SW480 (cell line): ENCODE measurements at places on chromosomes 5 and 9.
A peak's percentile ranks its signal among the peaks of the same experiment; 100 is the strongest.

DNA sequence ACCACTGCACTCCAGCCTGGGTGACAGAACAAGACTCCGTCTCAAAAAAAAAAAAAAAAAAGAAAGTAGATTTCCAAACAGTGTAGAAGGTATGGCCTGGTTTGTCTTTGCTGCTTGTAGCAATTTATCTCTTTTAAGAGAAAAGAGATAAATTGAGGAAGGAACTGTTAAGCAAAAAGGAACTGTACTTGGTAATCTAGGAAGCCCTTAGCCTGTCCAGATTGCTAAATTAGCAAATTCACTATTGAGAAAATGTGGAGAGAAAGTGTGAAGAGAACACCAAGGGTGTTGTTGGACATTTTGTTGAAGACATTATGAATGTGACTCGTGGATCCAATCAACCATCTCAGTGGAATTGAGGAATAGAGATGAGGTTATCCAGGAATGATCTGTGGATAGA is 13.0 kb upstream of the SUSD3 start:
- no peak for DNase-seq

DNA sequence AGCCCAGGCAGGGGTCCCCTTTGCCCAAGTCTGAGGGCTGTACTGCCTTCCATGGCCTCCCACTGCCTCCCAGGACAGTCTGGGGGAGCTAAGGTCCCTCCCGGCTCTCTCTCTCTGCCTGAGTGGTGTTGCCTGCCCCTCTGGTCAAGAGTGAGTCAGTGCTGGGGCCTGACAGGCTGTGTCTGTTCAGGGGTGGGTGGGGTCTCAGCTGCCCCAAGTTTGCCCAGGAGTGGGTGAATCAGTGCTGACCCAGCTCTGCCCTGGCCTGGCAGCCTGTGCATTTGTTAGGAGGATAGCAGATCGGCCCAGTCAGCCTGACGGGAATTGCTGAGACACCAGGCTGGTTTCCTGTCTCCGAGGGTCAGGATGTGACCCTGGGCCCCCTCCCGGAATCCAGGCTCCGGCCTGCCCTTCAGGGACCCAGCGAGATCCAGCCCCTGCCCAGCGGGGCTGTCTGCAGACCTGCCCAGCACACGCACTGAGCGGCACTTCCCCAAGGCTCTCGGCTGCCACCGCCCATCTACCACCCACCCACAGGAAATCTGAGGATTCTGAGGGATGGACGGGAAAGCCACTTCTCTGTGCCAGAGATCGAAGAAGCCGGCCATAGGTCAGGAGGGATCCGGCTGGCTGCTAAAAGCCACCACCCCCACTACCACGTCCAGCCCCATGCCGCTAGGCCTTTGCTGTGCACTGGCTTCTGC is 15.9 kb downstream of the ENG start:
- peak; percentile 25 for DNase-seq

- no peak for DNase-seq
These were observed 2050.7 kb upstream of the WWC1 start for GRCh38 chr5:166240705-166241104.

DNA sequence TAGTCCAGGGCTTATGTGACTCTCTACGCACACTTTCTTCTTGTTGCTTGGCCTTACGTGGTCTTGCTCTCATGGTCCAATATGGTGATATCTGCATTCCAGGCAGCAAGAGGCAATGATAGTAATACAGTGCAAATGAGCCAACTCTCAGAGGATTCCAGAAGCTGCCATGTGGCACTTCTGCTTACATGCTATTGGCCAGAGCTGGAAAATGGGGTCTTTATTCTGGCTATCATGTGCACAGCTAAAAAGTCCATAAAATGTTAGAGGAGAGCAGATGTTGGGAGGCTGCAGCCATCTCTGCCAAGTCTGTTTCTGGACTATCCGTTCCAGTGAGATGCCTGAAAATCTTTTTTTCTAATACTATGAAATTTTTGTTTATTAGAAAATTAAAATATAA is 2.9 kb upstream of the SEPTIN8 start:
- no peak for DNase-seq

- no peak for DNase-seq
These were observed 96.4 kb downstream of the ACTL7B start for GRCh38 chr9:108759399-108759798.

DNA sequence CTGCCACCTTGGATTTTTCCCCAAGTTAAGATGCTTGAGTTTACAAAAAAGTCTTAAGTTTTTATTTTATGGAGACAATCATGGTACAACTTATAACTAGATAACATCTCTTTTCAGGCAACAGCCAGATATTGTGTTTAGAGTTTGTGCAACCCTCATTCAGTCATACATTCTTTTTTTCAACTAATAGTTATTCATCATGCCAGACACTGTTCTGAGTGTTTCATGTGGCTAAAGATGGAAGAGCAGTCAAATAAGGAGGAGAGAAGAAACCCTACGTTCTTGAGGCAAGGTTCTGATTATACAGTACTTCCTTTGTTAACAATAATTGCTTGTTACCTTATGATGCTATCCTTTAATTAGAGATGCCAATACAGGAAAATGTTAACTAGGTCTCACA is 42.1 kb upstream of the ZNF462 start:
- no peak for DNase-seq

DNA sequence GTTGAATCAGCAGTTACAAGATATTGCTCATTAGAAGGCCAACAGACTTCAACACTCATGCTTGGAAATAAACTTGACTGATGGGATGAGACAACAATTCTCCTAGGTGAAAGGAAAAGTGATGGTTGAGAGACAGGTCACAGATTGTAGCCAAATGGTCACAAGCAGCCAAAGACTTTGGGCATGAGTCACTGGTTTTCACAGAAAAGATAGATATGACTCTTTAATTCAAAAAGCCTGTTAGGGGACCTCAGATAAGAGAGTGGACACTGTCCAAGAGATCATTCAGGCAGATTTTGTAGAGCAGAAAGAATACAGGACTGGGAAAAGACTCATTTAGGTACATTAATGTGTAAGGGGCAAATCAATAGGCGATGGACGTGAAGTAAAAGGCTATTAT is 982.5 kb downstream of the MAT2B start:
- no peak for DNase-seq

DNA sequence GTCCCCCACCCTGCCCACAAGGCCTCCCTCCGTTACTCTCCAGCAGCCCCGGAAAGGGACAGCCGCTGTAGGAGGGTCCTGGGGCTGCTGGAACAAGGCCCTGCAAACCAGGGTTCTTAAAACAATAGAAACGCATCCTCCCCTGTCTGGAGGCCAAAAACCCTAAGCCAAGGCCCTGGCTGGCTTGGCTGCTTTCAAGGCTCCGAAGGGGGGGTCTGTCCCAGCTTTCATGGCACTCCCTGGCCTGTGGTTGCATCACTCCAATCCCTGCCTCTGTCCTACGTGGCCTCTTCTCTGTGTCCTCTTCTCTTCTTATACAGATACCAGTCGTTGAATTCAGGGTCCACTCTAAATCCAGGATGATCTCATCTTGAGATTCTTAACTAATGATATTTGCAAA is 7.4 kb upstream of the UBAC1 start:
- no peak for DNase-seq

- DNase-seq: no peak
These were observed 132.0 kb downstream of the TRIM32 start for GRCh38 chr9:116819116-116819515.

- no peak for DNase-seq
These were observed 108.4 kb upstream of the ALDH1B1 start for GRCh38 chr9:38284039-38284575.

GRCh38 chr5:127813633-127814587 is 110.7 kb downstream of the CCDC192 start:
- DNase-seq: no peak

- no peak for DNase-seq
These were observed 14.1 kb upstream of the SPARC start for GRCh38 chr5:151700820-151701219.

DNA sequence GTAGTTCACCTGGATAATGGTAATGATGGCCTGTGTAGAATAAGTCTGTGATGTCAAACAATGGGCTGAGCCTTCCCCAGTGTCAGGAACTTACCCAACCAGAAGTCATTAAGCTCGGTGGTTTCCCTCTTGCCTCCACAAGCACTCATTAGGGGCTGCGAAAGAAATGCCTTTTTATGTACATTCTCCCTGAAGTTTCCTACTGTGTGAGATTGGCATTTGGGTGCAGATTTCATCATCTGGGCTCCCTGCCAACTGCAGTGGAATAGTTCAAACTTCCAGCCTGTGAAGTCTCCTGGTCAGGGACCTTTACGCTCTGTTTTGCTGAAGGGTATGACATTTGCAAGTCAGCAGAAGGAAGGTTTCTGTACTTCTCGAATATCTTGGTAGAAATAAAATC is 41.6 kb upstream of the TMEM215 start:
- no peak for DNase-seq

GRCh38 chr9:115285836-115286235 is 167.9 kb upstream of the TNC start:
- DNase-seq: no peak

GRCh38 chr5:109911731-109912130 is 222.0 kb downstream of the MAN2A1 start:
- DNase-seq: no peak

DNA sequence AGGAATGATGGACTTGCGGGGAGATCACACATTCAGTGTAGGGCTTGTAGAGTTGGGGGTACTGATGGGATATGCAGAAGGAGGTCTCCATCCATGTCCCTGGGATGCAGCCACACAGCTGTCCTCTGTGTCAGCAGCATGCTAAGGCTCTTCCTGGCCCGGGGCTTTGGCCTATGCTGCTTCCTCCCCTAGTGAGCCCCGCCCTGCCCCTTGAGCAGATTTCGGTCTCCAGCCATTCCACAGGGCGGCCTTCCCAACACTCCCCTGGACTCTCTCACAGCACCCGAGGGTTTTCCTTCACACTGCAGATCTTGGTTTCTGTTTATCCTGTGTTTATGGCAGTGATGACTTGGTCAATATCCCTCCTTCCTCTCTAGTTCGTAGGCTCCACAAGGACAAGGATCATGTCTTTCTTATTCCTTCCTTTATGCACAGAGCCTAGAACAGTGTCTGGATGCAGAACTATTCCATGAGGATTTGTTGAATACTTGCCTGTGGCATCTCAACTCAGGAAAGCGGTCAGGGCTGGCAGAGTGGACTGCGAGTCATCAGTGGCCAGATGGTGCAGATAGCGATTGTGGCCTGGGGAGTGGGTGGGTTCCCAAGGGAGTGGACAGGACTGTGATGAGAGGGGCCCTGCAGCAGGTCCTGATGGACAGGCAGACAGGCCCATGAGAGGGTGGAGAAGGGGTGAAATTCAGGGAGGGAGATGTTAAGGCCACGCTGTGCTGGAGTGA is 114.2 kb downstream of the RGS3 start:
- peak; percentile 48 for DNase-seq

DNA sequence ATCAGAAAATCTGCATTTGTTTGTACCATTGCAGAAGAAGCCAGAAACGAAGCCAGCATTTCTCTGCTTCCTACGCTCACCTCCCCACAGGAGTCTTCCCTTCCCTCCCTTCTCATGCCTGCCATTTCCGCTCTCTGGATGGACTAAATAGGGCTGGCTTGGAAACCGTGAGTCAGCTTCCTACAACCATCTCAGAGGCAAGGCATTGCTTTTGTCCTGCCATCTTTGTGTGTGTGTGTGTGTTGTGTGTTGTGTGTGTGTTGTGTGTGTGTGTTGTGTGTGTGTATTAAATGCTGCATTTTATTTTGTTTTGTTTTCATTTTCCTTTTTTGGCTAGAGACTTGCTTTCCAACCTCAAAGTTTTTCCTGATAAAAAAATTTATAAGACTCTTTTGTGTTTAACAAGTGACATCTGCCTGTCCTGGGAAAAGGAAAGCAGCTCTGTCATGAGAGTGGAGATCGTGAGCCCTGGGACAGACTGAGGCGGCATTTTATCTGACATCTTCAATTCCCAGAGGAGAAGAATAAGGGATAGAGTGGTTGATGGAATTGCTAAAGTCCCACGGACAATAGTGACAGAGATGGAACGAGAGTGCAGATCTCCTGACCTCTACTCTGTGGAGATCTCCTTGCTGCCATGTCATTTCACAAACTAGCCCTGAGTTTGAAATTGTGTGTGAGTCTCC is 7.5 kb upstream of the EGFLAM start:
- no peak for DNase-seq

DNA sequence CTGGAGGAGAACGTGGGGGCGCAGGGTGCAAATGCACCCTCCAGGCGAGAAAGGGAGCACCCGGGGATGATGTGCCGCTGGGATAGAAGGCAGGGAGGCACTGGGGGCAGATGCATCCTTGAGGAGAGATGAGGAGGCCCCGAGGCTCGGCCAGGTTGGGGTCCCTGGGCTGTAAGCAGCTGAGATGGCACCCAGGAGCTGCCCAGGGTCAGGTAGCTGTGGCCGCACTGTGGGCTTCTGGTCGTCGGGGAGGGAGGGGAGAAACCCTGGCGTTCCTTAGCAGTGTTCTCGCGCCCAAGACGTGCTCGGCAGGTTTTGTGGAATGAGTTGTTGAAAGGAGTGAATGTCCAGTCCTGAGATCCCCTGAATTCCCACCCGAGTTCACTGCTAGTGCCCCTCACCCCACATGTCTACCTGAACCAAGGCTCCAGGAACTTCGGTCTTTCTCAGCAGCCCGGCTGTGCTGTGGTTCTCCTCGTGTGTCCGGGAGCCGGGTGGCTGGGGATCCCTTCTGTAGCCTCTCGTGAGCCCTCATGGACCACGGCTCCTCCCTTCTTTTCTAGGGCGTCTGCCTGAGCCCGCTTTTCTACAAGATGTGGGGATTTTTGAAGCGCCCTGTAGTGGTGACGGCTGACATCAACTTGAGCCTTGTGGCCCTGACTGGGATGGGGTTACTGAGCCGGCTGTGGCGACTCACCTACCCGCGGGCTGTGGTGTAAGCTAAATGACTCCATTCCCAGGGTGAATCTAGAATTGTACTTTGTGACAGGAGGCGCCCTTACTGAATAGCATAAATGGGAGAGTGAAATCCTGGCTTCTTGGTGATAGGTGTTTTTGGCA is 1.1 kb downstream of the POMT1 start:
- DNase-seq: peak; percentile 42

DNA sequence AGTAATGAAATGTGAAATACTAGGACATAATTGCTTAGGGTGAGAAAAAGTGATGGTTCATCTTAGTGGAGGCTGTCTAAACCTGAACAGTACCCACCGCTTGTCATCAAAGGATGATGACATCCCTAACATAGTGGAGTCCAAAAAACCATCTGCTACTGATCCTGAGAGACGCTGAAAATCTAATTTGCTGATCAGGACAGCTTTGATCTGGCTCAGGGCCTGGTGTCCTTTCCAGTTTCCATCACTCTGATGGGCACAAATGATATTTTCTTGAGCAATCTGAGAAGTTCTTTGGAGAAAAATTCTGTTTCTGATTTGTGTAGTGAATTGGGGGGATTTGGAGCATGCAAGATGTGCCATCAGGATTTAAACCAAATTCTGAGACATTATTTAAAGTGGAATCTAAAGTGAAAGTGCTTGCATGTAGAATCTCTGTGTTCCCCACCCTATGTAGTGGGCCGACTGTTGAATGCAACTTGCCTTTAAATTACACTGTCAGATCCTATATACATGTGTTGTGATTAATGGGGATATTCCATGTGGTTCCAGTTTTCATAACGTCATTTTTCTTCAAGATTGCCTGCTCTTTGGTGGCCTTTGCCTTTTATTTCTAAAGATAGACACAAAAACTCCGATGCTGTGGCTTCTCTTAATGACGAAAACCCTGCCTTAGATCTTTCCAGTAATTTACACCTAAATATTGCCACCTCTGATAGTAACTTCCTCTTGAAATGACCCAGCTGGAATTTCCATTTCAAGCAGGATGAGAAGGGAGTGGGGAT is 213.2 kb downstream of the PCSK5 start:
- DNase-seq: no peak
